ENCODE measurements at places on chromosomes 6 and 20. TPM values are rescaled to one million over a fixed set of nuclear protein-coding genes. Genes with fewer than 3 reads are reported as not detected.

- H3K27ac ChIP-seq, result no peak overlapping the region
- DNase-seq, result no peak
- no peaks in the 10 kb centered on the region for H3K36me3 ChIP-seq
Measured at GRCh38 chr20:54061101-54061881, 9.1 kb downstream of the BCAS1 start.

DNA sequence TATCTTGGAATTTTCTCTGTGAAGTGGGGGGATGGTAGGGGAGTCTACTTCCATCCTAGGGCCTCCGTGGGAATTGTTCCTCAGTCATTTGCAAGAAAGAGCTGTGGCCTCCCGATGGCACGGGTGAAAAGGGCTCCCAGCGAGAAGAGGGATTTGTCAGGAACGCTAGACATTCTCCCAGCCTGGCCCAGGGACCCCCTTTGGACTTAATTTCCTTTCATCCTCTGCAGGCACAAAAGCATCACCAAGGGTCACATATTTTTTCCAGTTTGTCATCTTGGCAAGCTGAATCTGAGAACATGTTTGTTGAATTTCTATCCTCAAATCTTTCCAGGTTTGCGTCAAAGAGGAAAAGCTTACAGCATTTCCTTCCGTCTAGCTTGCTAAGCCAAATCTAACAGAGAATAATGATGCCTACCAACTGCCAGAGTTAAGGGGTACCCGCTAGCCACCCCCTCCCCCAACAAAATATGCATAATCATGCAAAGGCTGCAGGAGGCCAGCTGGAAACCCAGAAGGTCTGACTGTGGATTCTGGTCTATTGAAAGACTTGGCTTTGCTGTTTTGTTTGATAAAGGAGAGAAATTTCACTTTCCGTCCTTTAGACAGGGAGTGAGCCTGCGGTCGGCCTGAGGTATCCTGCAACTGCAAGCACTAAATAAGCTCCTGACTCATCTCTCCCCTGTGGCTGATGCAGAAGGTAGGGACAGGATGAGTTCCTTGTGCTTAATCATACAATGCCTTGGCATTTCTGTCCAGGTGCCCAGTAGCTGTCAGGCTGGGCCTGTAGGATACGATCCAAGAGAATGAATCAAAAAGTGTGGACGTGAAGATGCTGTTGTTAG, 23.1 kb downstream of the PSMG4 start:
- H3K27me3 ChIP-seq, result no peaks in the 10 kb centered on the region
- no peak for DNase-seq
- H3K36me3 ChIP-seq, result no peaks in the 10 kb centered on the region
- no peaks in the 10 kb centered on the region for H3K4me1 ChIP-seq

The ARFGEF3 gene
- 15.4 TPM for total RNA-seq

- H3K4me1 ChIP-seq, result no peaks in the 10 kb centered on the region
- no peaks in the 10 kb centered on the region for H3K27me3 ChIP-seq
- H3K36me3 ChIP-seq, result no peaks in the 10 kb centered on the region
- no peak overlapping the region for H3K4me3 ChIP-seq
- no peak overlapping the region for H3K27ac ChIP-seq
Measured at GRCh38 chr20:15619341-15619740, 953.9 kb downstream of the KIF16B start.

The PGBD1 gene
- total RNA-seq, result 3.1 TPM

DNA sequence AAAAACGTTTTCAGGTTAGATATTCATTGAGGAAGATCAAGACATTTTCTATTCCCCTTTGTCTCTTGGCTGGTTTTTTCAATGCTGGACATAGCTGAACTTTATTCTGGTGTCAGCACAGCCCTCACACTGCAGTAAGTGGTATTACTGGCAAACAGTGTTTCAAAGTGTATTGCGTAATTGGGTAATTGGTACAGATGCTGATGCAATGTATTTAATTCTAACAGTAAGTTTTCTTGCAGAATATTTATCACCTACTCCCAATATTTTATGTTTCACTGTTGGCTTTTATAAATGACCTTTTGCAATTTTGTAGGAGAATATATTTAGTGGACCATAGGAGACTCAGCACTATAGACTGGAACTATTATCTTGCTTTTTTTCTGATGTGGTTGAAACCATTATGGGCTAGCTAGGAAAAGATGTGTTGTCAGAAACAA, 287.6 kb upstream of the SOX4 start:
- no peaks in the 10 kb centered on the region for H3K27me3 ChIP-seq
- H3K4me3 ChIP-seq, result no peak overlapping the region

DNA sequence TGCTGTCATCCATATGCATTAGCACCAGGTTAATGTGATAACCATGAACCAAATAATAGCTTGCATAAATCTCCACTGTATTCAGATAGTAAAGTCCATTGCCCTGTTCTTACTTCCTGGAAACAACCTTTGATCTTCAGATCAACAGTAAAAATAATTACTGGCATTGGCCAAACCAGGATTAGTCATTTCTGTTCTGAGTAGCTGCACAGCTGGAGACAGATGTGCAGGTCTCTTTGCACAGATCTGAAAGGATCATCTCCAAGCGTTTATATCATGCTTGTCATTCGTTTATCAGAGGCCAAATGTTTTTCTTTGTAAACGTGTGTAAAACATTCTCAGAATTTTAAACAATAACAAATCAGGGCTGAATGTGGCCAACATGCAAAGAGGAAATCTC, 134.4 kb upstream of the HMGCLL1 start:
- no peak overlapping the region for H3K4me3 ChIP-seq
- no peaks in the 10 kb centered on the region for H3K36me3 ChIP-seq
- DNase-seq, result no peak
- H3K27ac ChIP-seq, result no peak overlapping the region
- H3K4me1 ChIP-seq, result no peaks in the 10 kb centered on the region

DNA sequence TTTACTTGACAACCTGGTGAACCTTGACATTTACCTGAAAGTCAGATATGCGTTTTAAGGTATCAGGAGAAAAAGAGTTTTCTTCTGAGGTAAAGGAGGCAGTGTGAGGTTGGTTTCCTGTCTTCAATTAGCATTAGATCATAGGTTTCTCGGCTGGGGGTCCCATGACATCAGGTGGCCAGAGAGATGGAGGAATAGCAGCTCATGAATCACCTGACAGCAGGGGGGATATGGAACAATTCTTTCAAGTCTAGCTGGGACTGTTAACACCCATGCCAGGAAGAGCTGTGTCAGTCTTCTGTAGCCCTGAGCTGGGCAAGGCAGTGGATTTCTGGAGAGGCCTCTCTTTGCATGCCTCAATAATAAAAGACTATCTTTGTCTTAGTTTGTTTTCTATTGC, 108.0 kb upstream of the TMEM170B start:
- H3K4me3 ChIP-seq, result no peak overlapping the region
- peaks cover 38% of the 10 kb centered on the region for H3K4me1 ChIP-seq
- H3K27ac ChIP-seq, result no peak overlapping the region
- no peaks in the 10 kb centered on the region for H3K27me3 ChIP-seq
- DNase-seq, result no peak
- H3K36me3 ChIP-seq, result peaks cover 7% of the 10 kb centered on the region

DNA sequence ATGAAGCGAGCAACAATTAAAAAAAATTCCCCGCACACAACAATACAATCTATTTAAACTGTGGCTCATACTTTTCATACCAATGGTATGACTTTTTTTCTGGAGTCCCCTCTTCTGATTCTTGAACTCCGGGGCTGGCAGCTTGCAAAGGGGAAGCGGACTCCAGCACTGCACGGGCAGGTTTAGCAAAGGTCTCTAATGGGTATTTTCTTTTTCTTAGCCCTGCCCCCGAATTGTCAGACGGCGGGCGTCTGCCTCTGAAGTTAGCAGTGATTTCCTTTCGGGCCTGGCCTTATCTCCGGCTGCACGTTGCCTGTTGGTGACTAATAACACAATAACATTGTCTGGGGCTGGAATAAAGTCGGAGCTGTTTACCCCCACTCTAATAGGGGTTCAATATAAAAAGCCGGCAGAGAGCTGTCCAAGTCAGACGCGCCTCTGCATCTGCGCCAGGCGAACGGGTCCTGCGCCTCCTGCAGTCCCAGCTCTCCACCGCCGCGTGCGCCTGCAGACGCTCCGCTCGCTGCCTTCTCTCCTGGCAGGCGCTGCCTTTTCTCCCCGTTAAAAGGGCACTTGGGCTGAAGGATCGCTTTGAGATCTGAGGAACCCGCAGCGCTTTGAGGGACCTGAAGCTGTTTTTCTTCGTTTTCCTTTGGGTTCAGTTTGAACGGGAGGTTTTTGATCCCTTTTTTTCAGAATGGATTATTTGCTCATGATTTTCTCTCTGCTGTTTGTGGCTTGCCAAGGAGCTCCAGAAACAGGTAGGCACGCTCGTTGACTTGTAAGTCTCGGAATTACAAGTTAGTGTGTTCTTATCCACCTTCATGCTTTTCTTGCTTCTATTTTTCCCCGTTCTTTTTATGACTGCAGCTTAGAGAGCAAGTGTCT, at the start of gene EDN1:
EDN1 (plus strand) TSS at position 429 of the 888 bp plus-strand sequence; CDS start at position 698, 269 bp downstream.
- peak within 1 kb of the TSS; percentile 81 for H3K4me3 ChIP-seq
- H3K27ac ChIP-seq, result peak within 1 kb of the TSS; percentile 92
- DNase-seq, result peak; percentile 86
- H3K27me3 ChIP-seq, result no peaks in the 10 kb centered on the region
- peaks cover 83% of the 10 kb centered on the region for H3K36me3 ChIP-seq

The SYCP2L gene
- 0.12 TPM for total RNA-seq

The MMP24 gene
- 5.8 TPM for total RNA-seq

The GNMT gene
- not detected for total RNA-seq

GRCh38 chr6:164039954-164040375, 625.4 kb downstream of the QKI start:
- H3K27ac ChIP-seq, result no peak overlapping the region
- DNase-seq, result no peak
- H3K27me3 ChIP-seq, result no peaks in the 10 kb centered on the region
- no peak overlapping the region for H3K4me3 ChIP-seq
- H3K36me3 ChIP-seq, result no peaks in the 10 kb centered on the region

GRCh38 chr6:150720774-150721233, 121.1 kb downstream of the PLEKHG1 start:
- peak overlapping the region; percentile 75 for H3K27ac ChIP-seq
- H3K4me3 ChIP-seq, result peak overlapping the region; percentile 42
- H3K36me3 ChIP-seq, result peaks cover 8% of the 10 kb centered on the region
- H3K4me1 ChIP-seq, result peaks cover 23% of the 10 kb centered on the region

The TSBP1 gene
- not detected for total RNA-seq

DNA sequence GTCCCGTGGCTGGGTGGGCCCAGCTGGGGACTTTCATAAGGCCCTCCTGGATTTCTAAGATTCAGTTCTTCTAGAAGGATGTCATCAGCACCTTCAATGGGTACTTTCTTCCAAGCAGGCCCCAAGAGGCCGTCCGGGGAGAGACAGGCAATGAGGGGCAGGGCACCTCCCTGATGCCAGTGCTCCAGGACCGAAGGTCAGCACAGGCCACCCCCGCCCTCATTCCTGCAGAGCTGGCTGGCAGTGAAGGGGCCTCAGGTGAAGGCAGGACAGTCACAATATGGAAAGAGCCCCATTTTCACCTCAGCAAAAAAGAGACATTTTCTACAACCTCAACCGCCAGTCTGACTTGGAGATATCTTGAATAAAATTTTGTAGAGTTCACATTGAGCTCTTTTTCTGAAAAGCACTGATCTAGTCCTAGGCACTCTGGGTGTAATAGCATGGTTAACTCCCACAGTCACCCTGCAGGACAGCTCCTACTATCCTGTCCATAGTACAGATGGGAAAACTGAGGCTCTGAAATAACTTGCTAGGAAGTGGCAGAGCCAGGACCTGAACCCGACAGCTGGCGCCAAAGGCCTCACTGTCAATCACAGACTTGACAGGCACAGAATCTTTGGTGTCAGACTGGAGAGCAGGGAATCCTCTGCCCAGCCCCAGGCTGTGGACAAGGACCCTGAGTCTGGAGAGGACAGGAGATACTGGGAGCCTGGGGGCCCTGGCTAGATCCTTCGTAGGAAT, 50.3 kb downstream of the RRBP1 start:
- peaks cover 5% of the 10 kb centered on the region for H3K36me3 ChIP-seq
- no peak for DNase-seq
- no peaks in the 10 kb centered on the region for H3K27me3 ChIP-seq
- H3K4me1 ChIP-seq, result no peaks in the 10 kb centered on the region

GRCh38 chr6:49516147-49516505, 16.4 kb downstream of the GLYATL3 start:
- peaks cover 13% of the 10 kb centered on the region for H3K4me1 ChIP-seq
- H3K4me3 ChIP-seq, result no peak overlapping the region
- no peak for DNase-seq
- no peaks in the 10 kb centered on the region for H3K36me3 ChIP-seq
- H3K27ac ChIP-seq, result no peak overlapping the region

The C20orf96 gene
- 7.3 TPM for total RNA-seq

The BPIFB4 gene
- not detected for total RNA-seq

DNA sequence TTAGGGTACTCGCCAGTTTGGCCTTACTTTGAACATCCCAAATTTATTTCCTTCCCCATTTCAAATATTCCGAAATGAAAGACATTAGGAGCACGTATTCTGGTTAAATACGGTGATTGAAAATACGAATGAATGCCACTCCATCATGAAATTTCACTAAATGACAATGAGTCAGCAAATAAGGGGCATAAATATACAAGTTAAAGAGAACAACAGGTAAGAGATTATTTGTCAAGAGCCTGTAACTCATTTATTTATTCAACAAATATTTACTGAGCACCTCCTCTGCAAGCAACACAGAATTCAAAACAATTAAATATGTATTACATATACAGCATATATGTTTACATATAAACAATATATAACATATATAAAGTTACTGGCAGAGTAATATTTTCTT, 44.8 kb downstream of the MYB start:
- no peaks in the 10 kb centered on the region for H3K36me3 ChIP-seq
- no peak overlapping the region for H3K27ac ChIP-seq
- H3K27me3 ChIP-seq, result no peaks in the 10 kb centered on the region
- H3K4me1 ChIP-seq, result no peaks in the 10 kb centered on the region

The OPRM1 gene
- total RNA-seq, result not detected

The HSF2 gene
- 10.6 TPM for total RNA-seq

DNA sequence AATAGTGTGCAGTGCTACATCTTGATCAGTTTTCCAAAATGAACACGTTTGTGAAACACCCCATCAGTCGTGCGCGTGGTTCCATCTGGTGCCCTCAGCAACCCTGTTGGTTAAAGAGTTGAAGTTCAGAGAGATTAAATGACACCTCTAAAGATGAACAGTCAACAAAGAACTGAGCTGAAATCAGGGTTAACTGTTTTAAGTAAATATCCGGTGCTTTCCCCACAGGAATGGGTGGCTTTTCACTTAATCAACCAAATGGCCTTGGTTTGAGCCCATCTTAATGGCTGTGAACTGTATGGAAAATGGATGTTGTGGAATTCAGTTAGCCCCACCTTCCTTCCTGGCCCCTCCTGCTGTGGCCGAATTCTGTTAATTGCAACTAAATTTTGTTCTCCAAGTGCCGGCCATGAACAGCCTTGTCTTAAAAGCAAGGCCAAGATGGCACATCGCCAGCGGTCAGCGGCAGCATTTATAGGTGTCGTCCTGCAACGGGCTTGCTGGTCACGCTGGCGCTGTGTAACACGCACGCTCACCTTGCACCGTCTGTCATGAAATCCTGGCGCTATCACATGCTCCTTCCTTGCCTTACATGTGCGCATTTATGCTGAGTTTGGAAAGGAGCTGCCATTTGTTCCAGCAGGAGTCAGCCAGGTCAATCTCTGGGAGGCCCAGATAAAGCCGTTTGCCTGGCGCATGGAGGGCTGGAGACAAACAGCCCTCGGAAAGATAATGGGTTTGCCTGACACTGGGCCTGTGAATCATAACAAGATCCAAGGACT, 164.5 kb downstream of the ERMARD start:
- H3K27ac ChIP-seq, result no peak overlapping the region
- peaks cover 22% of the 10 kb centered on the region for H3K27me3 ChIP-seq
- no peak overlapping the region for H3K4me3 ChIP-seq
- H3K4me1 ChIP-seq, result no peaks in the 10 kb centered on the region

The GLP1R gene
- total RNA-seq, result 4.8 TPM

The PBOV1 gene
- total RNA-seq, result not detected

Measured in Calu3 (cell line).